ENCODE measurements at places on chromosomes 6 and 20.

GRCh38 chr6:165842281-165842936 is 179.4 kb upstream of the PDE10A start:
- no peak for DNase-seq

DNA sequence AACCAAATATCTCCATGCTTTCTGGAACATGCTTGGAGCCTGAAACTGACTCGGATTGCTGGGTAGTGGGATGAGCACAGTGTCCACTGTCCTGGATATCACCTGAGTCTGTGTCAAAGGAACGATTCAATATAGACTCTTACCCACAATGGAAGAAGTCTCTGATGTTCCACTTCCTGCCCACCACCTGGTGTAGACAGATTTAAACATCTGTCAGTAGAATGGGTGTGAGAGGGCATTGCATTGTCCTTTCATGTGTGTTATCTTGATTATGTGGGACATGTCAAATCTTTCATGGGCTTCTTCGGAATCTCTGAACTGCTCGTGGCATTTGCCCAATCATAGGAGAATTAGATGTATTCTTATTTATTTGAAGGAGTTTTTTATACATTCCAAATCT is 20.8 kb downstream of the ULBP3 start:
- no peak for DNase-seq

DNA sequence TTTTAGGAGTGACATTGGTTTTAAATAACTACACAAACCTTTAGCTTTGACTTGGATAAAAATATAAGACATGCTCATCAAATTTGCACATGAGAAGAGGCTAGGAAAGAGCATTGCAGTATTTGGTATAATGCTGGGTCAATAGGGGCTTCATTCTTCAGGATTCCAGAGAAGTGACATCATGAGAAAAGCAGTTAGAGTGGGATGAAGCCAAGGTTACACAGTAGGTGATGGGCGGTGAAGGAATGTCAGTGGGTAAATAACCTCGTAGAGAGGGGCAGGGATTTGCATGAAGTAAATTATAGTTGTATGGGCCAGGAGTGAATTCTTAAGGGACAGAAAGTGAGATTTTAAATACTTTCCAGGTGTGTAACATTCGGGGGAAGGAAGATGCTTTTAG is 216.2 kb downstream of the RFPL4B start:
- DNase-seq = no peak

DNA sequence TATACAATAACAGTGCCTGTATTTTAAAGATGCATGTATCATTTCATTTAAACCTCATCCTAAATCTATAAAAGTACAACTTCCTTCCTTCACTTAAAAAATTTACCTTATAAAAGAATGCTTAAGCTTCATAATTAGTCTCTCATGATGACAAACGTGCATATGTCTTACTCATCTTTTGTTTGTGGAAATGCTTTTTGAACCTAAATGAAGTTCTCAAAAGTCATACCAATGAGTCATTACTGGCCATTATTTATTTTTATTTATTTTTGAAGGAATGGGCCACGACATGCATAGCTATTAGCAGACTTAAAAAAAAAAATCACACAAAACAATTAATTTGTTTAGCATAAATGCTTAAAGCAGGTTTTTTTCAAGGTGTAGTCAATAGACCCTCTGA is 3.7 kb downstream of the TFB1M start:
- DNase-seq = no peak

GRCh38 chr20:35883778-35884540 is 70.3 kb downstream of the SCAND1 start:
- peak; percentile 31 for DNase-seq

GRCh38 chr6:148177589-148178233 is 164.9 kb upstream of the SASH1 start:
- no peak for DNase-seq

DNA sequence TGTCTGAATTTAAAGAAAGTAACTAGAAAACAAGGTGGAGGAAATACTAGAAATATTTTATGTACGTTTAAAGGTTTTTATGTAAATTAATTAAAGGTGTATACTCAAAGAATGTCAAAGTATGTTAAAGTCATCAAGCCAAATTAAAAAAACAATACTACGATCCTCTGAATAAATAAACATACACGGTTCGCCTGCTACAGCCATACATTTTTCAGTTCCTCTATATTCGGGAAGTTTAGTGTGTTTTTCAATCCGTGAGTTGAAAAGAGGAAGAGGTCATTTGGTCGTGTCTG is 626 bp downstream of the STX7 start:
- DNase-seq = no peak

GRCh38 chr6:143746202-143747119 is 68.7 kb downstream of the PHACTR2 start:
- DNase-seq = no peak

DNA sequence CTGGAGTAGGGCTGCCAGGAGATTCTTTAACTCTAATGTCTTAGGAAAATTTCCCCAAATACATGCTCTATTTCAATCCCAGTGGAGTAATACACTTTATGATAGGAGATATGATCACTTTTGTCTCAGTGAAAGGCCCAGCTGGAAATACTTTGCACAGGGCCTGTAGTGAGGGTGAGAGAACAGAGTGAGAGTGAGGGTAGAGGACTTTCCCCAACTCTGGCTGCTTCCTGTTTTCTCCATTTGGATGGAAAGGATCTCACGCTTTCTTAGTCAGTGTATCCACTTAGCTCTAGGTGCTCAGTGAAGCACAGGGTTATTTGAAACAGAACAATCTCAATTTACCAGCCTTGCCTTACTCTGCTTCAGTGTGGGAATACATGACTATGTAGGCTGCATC is 36.6 kb downstream of the FAM229B start:
- DNase-seq = no peak

- no peak for DNase-seq
Measured at GRCh38 chr6:38968702-38969149, 79.9 kb upstream of the GLP1R start.

DNA sequence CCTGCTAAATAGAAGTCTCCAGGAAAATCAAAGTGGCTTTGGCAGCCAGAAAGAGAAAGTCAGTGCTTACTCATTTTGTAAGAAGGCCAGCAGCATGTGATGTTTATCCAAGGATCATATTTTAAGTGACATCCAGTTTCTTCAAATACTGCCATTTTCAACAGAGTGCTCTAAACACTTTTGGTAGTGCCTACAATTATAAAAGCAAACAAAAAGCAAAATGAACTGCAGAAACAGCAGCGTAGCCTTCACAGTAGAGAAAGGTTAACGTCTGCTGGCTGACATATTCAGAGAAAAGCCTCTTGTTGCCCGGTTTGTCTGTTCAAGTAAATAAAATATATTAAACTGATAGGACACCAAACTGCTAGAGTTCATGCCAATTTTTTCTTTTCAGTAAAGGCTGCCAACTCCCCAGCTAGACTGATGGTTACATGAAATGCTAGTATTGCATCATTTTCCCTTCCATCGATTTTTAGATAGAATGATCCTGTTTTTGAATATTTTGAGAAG is 705.7 kb upstream of the SLC35B3 start:
- no peak for DNase-seq

GRCh38 chr6:168628176-168628553 is 187.2 kb downstream of the SMOC2 start:
- no peak for DNase-seq

GRCh38 chr20:62734881-62735280 is 26.2 kb downstream of the NTSR1 start:
- DNase-seq = no peak

GRCh38 chr6:71886184-71887005 is at the start of gene RIMS1:
Gene RIMS1 (plus strand): TSS chr6:71886550. CDS start chr6:71887024, 474 bp downstream.
- DNase-seq = no peak

- no peak for DNase-seq
Measured at GRCh38 chr6:133179481-133179880, 61.7 kb upstream of the EYA4 start.

GRCh38 chr6:130524552-130524951 is 158.7 kb downstream of the TMEM200A start:
- no peak for DNase-seq

DNA sequence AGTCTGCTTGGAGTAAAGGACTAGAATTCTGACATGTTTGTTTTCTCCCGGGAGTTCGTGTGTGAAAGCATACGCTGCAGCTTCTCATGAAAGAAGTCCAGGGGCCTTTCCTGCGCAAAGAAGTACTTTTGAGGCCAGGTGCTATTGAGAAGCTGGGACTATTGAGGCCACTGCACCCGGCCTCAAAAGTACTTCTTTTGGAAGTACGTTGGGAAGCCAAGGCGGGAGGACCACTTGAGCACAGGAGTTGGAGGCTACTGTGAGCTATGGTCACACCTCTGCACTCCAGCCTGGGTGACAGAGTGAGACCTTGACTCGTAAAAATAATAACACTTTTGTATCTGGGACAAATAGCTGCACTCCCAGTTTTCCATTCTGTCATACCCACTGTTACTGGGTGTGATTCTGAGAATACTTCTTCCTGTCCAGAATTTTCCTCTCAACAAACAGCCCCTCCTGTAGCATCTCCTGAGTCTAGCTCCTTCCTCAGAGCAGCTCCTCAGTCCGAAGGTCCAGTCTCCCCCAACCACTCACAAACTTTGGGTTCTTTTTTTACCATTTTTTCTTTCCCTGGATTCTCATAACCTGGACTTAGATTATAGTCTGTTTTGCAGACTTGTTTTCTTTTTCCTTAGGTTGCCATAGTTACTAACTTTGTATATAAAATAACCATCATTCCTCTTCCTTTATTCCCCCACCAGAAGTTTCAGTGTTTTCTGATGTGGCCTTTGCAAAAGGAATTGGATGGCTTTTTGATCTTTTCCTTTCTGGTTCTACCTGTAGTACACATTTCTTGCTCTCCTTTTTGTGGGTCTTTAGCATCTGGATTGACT is 12.7 kb downstream of the STK35 start:
- DNase-seq = no peak

DNA sequence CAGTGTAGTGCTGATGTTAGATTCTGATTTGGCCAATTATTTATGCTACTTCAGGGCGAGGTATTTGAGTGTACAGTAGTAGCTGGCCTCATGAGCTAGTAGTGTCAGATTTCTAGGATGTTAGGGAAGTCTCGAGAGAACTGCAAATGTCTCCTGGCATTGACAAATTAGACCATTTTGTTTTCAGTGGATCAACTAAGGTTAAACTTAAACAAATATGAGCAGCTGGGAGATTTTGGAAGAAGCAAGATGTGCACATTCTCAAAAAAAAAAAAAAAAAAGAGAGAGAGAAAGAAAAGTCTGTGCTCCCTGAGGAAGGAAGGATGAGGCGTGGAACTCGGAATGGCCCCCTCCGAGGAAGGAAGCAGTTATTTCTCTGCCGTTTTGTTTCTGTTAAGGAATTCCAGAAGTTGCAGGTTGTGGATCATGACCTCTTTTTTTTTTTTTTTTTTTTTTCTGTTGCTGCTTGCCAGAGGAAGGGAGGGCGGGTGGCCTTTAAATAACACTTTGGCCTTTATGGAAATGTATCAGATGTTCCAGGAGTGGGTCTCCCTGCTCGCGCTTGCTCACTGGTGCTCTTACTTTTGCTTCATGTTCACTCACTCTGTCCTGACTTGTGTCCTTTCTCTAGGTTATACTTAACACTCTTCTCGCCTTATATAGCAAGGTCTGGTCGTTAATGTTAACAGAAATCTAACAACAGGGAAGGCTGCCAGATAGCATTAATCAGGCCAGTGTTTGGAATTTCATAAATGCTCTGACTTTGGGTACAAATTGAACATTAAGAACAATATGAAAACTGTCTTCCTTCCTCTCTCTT is 124.4 kb downstream of the TCP11 start:
- DNase-seq = no peak

- no peak for DNase-seq
Measured at GRCh38 chr20:7264137-7264536, 496.7 kb downstream of the BMP2 start.

- no peak for DNase-seq
Measured at GRCh38 chr20:6269168-6269873, 146.5 kb upstream of the FERMT1 start.

- no peak for DNase-seq
Measured at GRCh38 chr6:112237595-112237994, 16.8 kb downstream of the LAMA4 start.

DNA sequence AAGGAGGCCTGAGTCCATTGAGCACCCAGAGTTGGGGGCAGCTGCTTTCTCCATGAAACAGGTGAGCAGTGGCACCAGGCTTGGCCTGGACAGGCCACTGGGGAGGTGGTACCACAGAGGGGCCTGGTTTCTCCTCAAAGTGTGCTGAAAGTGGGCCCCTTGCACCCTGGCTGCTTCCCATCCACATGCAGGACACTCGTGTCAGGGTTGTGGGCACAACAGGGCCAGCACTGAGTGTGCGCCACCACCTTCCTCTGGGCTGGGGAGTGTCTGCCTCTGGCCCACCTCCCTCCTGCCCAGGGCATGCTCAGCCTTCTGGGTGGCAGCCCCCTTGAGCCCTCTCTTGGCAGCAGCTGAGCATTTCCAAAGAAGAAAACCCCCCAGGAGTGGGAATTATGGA is 5.2 kb upstream of the SLC22A1 start:
- no peak for DNase-seq

DNA sequence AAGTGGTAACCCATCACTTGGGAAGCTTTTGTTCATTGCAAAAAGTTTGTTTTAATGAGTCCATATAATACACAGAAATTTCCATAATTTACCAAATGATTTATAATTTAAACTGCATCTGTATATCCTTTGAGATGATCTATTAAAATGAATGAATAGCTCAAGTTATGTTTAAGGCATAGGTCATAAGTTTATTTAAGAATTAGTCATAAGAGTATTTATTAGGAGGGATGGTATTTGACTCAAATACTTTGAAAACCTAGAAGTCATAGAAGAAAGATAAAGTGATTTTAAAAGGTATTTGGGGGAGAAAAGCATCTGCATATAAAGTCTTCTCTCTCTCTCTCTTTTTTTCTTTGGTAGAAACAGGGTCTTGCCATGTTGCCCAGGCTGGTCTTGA is 388.5 kb downstream of the CDKAL1 start:
- DNase-seq = no peak

DNA sequence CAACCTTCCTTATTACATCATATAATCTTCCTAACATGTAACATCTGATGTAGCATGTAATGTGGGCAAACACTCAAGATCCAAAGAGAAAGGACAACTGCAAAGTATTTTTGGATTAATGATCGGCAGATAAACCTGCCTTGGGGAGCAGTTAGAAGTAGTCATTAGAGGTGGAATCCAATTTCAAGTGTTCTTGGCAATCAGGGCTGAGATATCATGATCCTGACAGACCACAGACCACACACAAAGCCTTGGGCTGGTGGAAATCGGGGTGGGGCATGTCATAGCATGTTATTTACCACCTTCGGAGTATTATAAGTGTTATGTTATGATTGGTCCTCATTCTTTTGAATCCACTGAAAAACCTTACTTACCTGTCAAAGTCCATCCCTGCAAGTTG is 16.3 kb downstream of the NCOA5 start:
- DNase-seq = no peak
